HFFc6 (cell line): ENCODE measurements at places on chromosomes 6 and 20.
A peak's percentile ranks its signal among the peaks of the same experiment; 100 is the strongest.

DNA sequence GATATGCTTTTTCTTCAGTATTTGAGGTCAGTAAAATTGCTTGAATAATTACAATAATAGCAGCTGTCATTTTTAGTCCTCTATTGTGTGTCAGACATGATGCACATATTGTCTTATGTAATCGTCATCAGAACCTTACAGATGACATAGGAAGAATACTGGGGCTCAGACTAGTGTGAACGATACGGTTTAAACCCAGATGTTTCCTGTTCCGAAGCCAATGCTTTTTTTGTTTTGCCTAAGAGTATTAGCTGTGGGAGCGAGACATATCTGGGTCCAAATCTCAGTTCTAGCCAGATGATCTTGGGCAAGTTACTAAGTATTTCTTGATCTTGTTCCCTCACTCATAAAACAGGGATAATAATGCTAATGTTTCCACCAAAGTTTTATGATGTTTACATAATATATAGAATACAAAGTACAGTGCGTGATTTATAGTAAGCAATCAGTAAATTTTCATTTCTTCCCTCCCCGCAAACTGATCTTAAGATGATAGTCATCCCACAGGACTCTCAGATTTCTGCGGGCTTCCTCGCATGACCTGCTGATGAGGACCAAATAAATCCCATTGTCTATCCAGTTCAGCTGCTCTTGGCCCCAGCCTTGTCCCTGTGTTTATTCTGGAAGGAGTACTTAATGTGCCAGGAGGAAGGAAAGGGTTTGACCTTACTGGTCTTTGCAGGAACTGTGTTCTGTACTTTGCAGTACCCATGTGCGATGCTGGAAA is 98.2 kb downstream of the CAP2 start:
- no peak for DNase-seq

- DNase-seq, result no peak
Observed at GRCh38 chr6:11298651-11299420, 66.4 kb upstream of the NEDD9 start.

DNA sequence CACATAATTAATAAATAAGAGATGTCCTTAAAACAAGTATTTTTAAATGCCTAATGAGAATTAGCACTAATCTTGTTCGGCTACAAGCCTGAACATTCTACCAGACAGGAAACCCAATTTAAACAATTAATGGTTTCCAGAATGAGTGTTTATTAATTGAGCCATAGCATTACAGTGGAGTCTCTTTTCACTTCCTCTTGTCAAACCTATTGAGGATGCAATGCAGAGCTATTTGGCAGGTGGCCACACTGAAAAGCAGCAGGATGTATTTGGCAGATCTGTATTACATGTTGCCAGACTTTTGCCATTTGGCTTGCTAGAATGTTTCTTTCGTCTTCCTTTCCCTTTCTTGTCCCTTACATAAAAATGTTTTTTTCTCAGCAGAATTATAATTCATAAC is 475.2 kb upstream of the MARCKS start:
- DNase-seq, result peak; percentile 30

DNA sequence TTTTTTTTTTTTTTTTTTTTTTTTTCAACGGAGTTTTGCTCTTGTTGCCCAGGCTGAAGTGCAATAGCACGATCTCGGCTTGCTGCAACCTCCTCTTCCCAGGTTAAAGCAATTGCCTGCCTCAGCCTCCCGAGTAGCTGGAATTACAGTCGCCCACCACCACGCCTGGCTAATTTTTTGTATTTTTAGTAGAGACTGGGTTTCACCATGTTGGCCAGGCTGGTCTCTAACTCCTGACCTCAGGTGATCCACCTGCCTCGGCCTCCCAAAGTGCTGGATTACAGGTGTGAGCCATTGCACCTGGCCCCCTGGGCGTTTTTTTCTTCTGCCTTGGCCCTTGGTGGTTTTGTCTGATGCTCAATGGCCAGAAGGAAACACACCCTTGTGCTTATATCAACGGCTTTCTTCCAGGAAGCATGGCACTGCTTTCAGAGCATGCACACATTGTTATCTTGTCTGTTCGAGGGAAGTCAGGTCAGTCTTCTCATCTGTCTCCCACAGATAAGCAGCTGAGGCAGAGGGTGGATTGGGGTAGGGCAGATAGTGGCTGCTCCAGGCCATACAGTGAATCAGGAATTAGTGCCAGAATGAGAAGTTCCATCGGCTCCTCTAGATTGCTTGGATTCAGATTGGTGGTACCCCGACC is 203.1 kb downstream of the TSHZ2 start:
- no peak for DNase-seq

DNA sequence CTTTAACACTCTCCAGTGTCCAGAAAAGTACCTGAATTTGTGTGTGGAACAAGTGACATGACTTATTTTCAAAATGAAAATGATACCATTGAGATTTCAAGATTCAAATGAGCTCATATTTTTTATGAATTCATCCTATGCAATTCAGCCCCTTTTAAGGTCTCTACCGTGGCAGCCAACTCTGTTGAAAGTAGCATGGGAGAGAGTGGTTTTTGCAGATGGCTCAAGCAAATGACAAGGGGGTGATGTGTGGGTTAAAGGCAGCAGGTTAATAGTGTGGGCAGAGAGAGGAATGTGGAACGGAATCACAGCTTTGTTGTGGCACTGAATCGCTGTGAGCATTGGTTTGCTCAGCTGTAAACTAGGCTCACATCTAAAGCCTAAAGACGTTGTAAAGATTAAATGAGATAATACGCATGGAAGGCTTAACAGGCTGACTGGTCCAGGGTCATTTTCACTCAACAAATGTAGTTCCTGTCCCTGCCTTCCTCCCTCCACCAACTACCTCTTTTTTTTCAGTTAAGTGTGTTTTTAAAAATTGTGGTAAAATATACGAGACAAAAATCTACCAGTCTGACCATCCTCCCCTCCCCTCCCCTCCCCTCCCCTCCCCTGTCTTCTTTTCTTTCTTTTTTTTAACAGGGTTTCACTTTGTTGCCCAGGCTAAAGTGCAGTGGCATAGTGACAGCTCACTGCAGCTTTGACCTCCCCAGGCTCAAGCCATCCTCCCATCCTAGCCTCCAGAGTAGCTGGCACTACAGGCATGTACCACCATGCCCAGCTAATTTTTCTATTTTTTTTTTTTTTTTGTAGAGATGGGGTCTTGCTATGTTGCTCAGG is 114.7 kb upstream of the ZNF217 start:
- peak; percentile 71 for DNase-seq

GRCh38 chr6:13378669-13379590 is 50.6 kb upstream of the TBC1D7 start:
- DNase-seq, result no peak

GRCh38 chr6:117989086-117989485 is 82.0 kb downstream of the SLC35F1 start:
- no peak for DNase-seq

DNA sequence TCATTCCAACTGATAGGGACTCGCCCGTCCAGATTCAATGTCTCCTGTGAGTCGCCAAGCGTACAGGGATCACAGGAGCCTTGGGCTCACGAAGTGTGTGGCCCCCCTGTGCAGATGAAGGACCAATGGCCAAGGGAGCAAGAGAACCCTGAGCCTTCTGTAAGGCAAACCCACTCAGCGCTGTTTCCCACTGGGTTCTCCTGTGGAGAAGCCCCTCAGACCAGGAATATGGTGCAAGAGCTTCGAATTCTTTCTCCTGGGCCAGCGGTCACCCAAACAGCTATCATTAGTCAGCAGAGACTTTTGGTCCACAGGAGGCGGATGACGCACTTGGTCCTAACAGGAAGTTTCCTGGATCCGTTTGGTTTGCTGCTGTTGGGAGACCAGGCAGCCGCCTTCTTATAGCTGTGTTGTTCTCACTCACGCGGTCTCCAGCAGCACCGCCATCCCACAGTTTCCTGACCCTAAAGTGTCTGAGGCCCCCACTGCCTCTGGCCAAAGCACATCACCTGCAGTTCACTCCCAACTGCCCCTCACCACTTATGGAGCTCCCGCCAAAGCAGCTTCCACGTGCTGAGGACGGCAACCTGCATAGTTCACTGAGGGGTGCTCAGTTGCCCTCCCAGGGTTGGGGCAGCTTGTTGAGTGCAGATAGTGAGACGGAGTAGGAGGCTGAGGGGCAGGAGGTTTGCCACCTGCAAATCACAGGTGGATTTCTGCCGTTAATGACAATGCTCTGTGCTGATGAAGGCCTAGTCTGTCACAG is 268.6 kb downstream of the ERMARD start:
- no peak for DNase-seq

DNA sequence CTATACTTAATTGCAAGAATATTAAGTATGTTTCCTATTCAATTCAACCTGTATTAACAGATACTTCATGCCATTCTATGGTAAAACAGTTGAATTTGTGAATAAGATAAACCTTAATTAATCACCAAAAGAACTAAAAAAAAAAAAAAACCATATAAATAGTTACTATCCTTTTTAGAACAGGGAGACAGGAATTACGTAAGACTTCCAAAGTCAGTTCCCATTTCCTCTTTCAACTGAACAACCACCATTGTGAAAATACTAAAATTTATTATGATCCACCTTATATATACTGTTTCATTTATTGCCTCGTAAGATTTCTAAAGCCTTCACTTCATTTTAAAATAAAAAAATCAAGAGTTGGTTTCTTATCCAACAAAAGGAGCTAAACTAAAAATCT is 9.4 kb downstream of the CCNC start:
- no peak for DNase-seq

GRCh38 chr20:32789896-32790750 is 27.9 kb downstream of the DNMT3B start:
- peak; percentile 63 for DNase-seq

DNA sequence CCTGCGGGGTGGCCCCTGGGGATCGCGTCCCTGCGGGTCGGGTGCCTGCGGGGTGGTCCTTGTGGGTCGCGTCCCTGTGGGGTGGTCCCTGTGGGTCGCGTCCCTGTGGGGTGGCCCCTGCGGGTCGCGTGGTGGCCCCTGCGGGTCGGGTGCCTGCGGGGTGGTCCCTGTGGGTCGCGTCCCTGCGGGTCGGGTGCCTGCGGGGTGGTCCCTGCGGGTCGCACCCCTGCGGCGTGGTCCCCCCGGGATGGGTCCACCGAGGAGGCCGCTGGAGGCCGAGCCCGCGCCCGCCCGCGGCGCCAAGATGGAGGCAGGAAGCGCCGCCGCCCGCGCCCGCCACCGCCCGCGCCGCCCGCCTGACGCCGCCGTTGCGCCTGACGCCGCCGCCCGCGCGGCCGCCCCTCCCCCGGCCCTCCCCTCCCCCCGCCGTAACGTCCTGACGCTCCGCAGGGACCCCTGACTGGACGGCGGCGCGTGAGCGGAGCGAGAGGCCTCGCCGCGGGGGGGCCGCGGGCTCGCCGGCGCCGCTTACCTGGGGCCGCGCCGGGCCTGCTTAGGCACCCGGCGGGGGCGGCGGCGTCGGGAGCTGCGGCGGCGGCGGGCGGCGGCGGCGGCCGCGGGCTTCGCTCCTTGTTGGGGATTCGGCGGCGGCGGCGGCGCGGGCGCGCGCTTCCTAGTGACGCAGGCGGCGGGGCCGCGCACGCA is at the start of gene GMEB2:
Gene GMEB2 (minus strand): TSS at position 678 of the 705 bp plus-strand sequence. CDS start 7,704 bp downstream, outside the sequence.
- no peak for DNase-seq

DNA sequence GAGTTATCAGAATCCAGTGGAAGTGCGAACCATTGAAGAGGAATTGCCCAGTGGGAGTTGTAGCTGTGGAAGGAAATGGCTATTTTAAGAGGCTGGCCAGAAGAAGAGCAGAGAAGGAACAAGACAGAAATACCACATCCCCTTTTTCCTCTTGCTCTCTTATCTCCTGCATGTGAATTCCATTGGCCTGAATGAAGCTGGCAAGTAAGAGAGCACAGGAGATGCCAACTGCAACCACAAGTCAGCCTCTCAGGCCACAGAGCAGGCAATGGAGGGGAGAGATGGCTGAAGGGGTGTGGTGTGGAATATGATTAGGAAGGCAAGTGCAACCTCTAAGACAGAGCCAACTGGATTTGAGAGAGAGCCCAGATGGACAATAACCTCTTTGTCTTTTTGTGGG is 362.7 kb upstream of the IMPG1 start:
- DNase-seq, result no peak

DNA sequence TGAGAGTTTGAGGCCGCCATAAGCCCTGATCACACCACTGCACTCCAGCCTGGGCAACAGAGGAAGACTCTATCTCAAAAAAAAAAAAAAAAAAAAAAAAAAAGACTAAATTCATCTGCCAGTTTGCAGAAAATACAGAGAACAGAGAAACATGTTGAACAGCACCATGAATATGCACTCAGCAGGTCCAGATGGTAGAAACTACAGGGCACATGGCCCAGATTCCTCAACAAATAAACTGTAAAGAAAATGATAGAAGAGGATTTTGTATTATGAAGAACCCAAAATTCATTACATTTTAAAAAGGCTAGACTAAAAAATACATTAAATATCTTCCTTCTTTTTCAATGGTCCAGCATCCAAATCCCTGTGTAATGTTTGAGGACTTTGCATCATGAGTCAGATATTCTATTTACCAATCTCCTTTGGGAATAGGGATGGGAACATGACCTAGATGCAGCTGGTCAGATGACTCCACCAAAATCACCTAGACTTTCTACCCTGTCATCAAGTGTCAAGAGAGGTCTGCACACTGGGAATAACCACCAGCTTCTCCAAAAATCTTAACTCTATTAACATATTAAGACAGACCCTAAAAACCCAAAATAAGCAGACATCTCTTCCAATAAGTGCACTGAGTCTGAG is 189.1 kb upstream of the TCF21 start:
- DNase-seq, result no peak

- DNase-seq, result no peak
Observed at GRCh38 chr20:62634330-62634967, 7.9 kb upstream of the SLCO4A1 start.

DNA sequence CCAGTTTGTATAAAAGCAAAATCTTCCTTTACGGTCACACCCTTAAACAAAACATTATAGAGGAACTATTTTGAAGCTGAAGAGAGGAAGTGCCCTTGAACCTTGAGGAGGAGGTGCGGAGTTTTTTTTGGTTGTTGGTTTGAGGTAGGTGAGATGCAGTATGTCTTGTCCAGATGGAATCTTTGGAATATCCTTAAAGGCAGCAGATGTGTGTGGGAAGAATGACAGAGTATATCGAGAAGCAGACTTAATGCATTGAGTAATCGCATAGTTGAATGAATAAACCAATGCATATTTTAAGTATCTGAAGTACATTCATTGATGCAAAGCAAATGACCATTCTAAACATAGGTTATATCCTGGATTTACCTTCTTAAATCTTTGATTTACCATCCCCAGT is 49.9 kb downstream of the AIG1 start:
- peak; percentile 10 for DNase-seq

DNA sequence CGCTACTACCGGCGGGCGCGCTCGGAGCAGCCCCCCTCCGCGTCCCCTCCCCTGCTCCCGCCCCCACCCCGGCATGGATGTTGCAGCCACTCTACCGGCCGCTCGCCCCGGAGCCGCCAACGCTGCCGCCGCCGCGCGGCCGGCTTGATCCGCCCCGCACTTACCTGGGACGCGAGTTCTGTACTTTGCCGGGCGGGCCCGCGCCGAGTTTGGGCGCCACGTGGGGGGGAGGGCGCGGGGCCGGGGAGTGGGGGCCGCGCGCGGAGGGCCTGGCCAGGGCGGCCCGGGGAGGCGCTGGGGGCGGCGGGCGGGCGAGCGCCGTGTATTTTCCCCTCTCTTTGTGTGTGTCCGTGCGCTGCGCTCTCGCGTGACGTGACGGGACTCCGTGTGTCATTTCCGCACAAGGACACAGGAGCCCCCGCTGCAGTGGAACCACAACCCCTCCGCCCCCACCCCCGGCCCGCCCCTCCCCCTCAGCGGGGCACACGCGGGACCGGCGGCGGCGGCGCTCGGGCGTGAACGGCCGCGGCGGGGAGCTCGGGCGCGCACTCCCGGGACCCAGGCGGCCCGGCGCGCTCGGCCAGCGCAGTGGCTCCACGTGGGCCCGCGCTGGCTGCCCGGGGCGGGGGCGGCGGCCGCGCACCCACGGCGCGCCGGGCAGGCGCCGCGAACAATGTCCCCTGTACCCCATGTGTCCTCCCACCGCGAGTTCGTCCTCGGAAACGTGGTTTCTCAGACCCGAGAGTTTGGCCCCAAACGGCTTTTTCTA is at the start of gene BEND3:
Gene BEND3 (minus strand): TSS at position 590 of the 769 bp plus-strand sequence. CDS start 16,230 bp downstream, outside the sequence.
- no peak for DNase-seq
